H4 (cell line): ENCODE measurements at places on chromosomes 1 and 21. TPM values are rescaled to one million over a fixed set of nuclear protein-coding genes. Genes with fewer than 3 reads are reported as not detected.
A peak's percentile ranks its signal among the peaks of the same experiment; 100 is the strongest.

DNA sequence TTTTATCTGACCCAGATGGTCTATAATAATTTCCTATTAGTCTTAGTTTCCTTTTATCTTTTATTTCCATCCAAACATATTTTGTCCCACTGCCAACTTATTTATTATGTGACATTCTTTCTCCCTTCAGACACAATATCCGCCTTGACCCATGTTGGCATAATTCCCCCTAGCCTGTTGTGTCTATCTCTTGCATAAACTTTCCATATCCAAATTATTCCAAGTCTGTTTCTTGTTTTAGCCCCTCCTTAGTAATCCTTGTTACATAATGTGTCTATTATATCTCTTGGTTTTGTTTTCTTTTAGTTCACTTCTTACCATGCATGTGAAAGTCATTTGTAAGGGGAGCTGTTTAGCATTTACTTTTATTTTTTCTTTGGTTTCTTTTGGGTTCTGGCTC is 81.6 kb upstream of the CACHD1 start:
- DNase-seq, result no peak

DNA sequence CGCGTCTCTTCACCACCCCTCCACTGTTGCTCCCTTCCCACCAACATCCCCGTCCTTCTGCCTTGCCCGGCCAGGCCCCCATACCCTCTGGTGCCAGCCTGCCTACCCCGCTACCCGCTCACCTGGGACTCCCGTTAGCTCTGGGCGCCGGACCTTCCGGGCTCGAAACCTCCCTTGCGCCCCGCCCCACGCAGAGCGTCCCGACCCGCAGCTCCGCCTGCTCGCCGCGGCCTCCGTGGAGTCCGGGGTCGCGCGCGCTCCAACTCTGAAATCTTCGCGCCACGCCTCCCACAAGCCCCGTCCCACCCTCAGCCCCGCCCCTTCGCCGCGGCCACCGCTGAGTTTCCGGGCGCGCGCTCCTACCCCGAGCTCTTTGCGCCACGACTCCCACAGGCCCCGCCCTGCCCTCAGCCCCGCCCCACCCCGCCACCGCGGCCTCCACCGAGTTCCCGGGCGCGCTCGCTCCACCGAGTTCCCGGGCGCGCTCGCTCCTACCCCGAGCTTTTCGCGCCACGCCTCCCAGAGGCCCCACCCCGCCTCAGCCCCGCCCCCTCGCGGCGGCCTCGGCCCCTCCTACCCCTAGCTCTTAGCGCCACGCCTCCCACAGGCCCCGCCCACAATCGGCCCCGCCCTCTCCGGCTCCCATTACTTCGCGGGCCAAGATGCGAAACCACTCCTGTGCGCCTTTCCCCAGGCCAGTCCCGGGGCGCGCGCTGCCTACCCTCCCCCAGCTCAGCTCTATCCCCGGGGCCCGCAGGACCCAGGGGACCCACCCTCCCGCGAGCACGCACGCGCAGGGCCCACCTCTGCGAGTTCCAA is at the start of gene IFT25:
TSS of gene IFT25 (minus strand) at position 267 of the 819 bp plus-strand sequence. CDS start 5,617 bp downstream, outside the sequence.
- peak; percentile 88 for DNase-seq

Gene RXFP4
- total RNA-seq, result not detected in 2 replicates

Gene ACTN2
- total RNA-seq, result 1.4 TPM in 1 of 2 replicates, not detected in the other

GRCh38 chr21:38798481-38798882 is 7.2 kb upstream of the ETS2 start:
- DNase-seq, result peak; percentile 85

DNA sequence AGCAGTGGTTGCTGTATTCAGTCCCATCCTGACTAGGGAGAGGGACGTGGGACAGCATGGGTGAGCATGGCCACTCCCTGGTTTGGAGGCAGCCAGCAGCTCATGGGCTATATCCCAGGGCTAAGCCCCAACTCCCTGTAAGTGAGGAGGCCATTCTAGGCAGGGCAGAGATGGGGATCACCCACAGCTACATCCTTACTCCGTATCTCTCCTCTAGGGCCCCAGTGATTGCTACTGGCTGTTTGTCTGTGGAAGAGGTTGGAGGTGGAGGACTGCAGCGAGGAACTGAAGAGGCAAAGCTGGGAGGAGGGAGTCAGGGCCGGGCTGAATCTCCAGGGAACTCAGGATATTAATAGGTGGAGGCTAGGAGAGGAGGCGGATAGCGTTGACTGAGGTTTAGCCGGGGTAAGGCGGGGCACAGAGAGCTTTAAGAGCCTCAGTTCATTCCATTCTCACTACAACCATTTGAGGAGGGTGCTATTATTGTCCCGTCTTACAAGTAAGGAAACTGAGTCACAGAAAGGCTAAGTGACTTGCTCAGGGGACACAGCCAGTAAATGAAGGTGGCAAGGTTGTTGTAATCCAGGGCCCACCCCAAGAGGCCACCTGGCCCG is 6.8 kb downstream of the OLIG2 start:
- no peak for DNase-seq
